ENCODE measurements at places on chromosomes 2 and 18. TPM values are rescaled to one million over a fixed set of nuclear protein-coding genes. Genes with fewer than 3 reads are reported as not detected.

ESPNL gene
- total RNA-seq, result 0.17 TPM

RANBP2 gene
- 64.8 TPM for total RNA-seq

LRP1B gene
- not detected for total RNA-seq

RAB17 gene
- not detected for total RNA-seq

SLC5A7 gene
- total RNA-seq, result not detected

PRKAG3 gene
- total RNA-seq, result not detected

CYP1B1 gene
- 13.2 TPM for total RNA-seq

RTP5 gene
- total RNA-seq, result not detected

RNF125 gene
- total RNA-seq, result 40.3 TPM

ABCG5 gene
- total RNA-seq, result not detected

CD28 gene
- total RNA-seq, result 124 TPM

MYCN gene
- total RNA-seq, result not detected

VAMP5 gene
- 68.7 TPM for total RNA-seq

SCN3A gene
- not detected for total RNA-seq

CFAP65 gene
- total RNA-seq, result not detected
